Kidney (tissue), 22 donors: ENCODE measurements at places on chromosomes 6 and 20. TPM values are rescaled to one million over a fixed set of nuclear protein-coding genes. Genes with fewer than 3 reads are reported as not detected.

DNA sequence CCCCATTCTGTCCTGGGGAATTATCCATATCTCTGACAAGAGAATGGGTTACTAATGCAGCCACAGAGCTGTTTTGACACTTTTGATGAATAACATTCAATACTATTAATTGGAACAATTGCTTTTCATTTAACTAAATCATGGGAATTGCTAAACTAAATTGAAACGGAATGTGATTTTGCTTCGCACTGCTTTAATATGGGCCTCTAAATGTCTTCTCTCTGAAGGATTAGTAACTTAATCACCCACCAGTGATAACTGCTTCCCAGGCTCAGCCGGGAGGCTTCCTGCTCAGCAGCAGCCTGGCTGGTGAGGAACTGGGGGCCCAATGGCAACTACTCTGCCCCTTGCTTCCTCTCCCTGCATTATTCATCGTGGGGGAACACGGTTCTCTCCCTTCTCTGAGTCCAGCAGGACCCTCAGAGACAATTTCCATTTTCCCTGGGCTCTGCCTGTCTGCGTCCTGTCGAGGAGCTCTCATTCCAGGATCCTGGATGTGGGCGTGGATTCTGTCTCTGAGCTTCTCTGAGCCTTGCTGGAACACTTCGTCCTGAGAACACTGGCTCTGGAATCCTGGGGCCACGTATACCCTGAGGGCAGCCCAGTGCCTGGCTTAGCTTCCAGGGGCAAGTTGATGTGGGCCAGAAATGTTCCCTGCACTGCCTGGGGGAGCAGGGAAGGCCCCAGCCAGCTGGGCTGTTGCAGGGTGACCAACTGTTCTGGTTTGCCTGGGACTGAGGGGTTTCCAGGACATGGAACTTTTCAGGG is 308.9 kb downstream of the DHX35 start:
- H3K4me1 ChIP-seq: peaks cover 6% of the 10 kb centered on the region
- H3K36me3 ChIP-seq: no peaks in the 10 kb centered on the region
- H3K4me3 ChIP-seq: no peak overlapping the region

- H3K4me1 ChIP-seq: no peaks in the 10 kb centered on the region
- H3K27ac ChIP-seq: no peak overlapping the region
- no peaks in the 10 kb centered on the region for H3K36me3 ChIP-seq
- no peaks in the 10 kb centered on the region for H3K27me3 ChIP-seq
- no peak overlapping the region for H3K4me3 ChIP-seq
These were observed 142.1 kb upstream of the MLN start for GRCh38 chr6:33945931-33946330.

GRCh38 chr6:41047745-41048732 is 5.0 kb upstream of the APOBEC2 start:
- H3K36me3 ChIP-seq: no peaks in the 10 kb centered on the region
- H3K27me3 ChIP-seq: no peaks in the 10 kb centered on the region
- DNase-seq: no peak
- H3K27ac ChIP-seq: no peak overlapping the region

GRCh38 chr6:135328136-135328535 is 147.0 kb downstream of the MYB start:
- H3K4me3 ChIP-seq: no peak overlapping the region
- no peaks in the 10 kb centered on the region for H3K27me3 ChIP-seq
- no peak overlapping the region for H3K27ac ChIP-seq
- H3K4me1 ChIP-seq: no peaks in the 10 kb centered on the region
- no peak for DNase-seq
- no peaks in the 10 kb centered on the region for H3K36me3 ChIP-seq

DNA sequence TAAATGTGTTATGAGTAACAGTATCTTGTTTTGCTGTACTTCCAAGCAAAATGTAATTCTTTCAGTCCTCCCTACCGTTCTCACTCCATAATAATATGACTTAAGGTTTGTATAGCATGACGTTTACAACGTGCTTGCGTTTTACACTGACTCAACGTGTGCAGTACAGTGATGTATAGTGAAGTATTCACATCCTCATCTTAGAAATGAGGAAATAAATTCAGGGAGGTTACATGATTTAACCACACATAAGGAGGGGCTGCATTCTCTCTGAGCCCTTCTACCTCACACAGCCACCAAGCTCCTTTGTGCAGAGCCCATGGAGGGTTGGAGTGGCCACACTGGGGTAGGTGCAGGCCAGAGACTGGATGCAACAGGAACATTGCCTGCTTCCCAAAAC is 164.5 kb downstream of the MTHFD1L start:
- no peaks in the 10 kb centered on the region for H3K4me1 ChIP-seq
- H3K4me3 ChIP-seq: no peak overlapping the region
- no peak overlapping the region for H3K27ac ChIP-seq
- H3K36me3 ChIP-seq: no peaks in the 10 kb centered on the region

- H3K4me1 ChIP-seq: no peaks in the 10 kb centered on the region
- peak; percentile 86 for DNase-seq
- H3K27ac ChIP-seq: no peak overlapping the region
- H3K4me3 ChIP-seq: no peak overlapping the region
- no peaks in the 10 kb centered on the region for H3K27me3 ChIP-seq
These were observed 31.8 kb upstream of the PTPN1 start for GRCh38 chr20:50478162-50478990.

GRCh38 chr6:11404081-11404480 is 133.5 kb upstream of the TMEM170B start:
- no peak overlapping the region for H3K4me3 ChIP-seq
- peaks cover 21% of the 10 kb centered on the region for H3K4me1 ChIP-seq
- H3K27me3 ChIP-seq: no peaks in the 10 kb centered on the region
- no peaks in the 10 kb centered on the region for H3K36me3 ChIP-seq
- DNase-seq: no peak
- H3K27ac ChIP-seq: no peak overlapping the region

Gene PDE10A
- polyA plus RNA-seq: 4.8 TPM

DNA sequence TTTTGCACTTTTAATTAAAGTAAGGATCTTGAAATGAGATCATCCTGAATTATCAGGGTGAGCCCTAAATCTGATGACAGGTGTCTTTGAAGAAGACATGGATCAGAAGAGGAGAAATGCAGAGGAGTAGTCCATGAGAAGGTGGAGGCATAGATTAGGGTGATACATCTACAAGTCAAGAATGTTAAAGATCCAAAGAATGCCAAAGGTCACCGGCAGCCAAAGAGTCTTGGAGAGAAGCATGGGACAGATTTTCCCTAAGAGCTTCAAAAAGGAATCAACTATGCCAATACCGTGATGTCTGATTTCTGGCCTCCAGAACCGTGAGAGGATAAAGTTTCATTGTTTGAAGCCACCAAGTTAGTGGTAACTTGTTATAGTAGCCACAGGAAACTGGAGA is 59.0 kb upstream of the THEMIS start:
- no peaks in the 10 kb centered on the region for H3K4me1 ChIP-seq
- no peaks in the 10 kb centered on the region for H3K27me3 ChIP-seq
- H3K36me3 ChIP-seq: no peaks in the 10 kb centered on the region
- H3K27ac ChIP-seq: no peak overlapping the region
- H3K4me3 ChIP-seq: no peak overlapping the region

Gene MYBL2
- polyA plus RNA-seq: not detected

GRCh38 chr6:42901538-42901957 is 14.3 kb upstream of the PTCRA start:
- no peaks in the 10 kb centered on the region for H3K36me3 ChIP-seq
- no peak overlapping the region for H3K27ac ChIP-seq
- no peak overlapping the region for H3K4me3 ChIP-seq
- DNase-seq: peak; percentile 92

- no peak for DNase-seq
- H3K4me1 ChIP-seq: peaks cover 7% of the 10 kb centered on the region
- no peak overlapping the region for H3K4me3 ChIP-seq
- no peaks in the 10 kb centered on the region for H3K36me3 ChIP-seq
These were observed 84.5 kb upstream of the GPR6 start for GRCh38 chr6:109893606-109894005.

DNA sequence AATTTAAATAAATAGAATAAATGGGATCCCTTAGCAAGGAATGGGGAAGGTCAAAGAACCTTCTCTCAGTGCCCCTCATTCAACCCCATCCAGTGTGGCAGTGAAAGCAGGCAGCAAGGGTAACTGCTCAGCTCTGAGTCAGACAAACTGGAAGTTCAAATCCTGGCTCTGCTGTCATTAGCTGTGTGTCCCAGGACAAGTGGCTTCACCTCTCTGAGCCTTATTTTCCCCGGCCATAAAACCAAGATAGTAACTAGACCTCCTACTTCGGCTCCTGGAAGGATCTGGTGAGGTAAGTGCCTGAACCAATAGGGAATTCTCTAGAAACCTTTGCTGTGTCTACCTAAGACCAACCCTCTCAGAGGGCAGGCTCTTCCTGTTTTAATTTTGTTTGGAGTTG is 4.1 kb downstream of the GHRH start:
- no peaks in the 10 kb centered on the region for H3K27me3 ChIP-seq
- no peak overlapping the region for H3K4me3 ChIP-seq
- no peaks in the 10 kb centered on the region for H3K36me3 ChIP-seq
- no peaks in the 10 kb centered on the region for H3K4me1 ChIP-seq

DNA sequence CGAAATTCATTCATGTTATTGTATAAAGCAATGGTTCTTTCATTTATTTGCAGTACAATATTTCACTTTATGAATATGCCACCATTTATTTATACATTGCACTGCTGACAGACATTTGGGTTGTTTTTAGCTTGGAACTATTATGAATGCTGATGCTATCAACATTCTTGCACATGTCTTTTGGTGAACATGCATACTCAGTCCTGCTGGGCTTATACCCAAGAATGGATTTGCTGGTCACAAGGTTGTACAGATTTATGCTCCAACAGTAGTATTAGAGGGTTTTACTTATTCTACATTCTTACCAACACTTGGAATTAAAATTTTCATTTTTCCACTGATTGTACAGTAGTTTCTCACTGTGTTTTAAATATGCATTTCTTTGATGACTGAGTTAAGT is 126.2 kb downstream of the PTPRK start:
- H3K36me3 ChIP-seq: no peaks in the 10 kb centered on the region
- no peak for DNase-seq
- peaks cover 2% of the 10 kb centered on the region for H3K4me1 ChIP-seq
- no peak overlapping the region for H3K4me3 ChIP-seq
- H3K27ac ChIP-seq: no peak overlapping the region

GRCh38 chr6:133743621-133744020 is 145.3 kb upstream of the TCF21 start:
- H3K36me3 ChIP-seq: no peaks in the 10 kb centered on the region
- no peak for DNase-seq
- H3K4me3 ChIP-seq: no peak overlapping the region
- H3K27ac ChIP-seq: no peak overlapping the region
- no peaks in the 10 kb centered on the region for H3K27me3 ChIP-seq
- no peaks in the 10 kb centered on the region for H3K4me1 ChIP-seq

- H3K4me1 ChIP-seq: no peaks in the 10 kb centered on the region
- H3K27me3 ChIP-seq: no peaks in the 10 kb centered on the region
- H3K4me3 ChIP-seq: no peak overlapping the region
- no peak overlapping the region for H3K27ac ChIP-seq
- DNase-seq: no peak
These were observed 45.4 kb downstream of the MKKS start for GRCh38 chr20:10388597-10388996.

GRCh38 chr6:18632670-18633410 is 245.7 kb downstream of the RNF144B start:
- no peaks in the 10 kb centered on the region for H3K27me3 ChIP-seq
- H3K36me3 ChIP-seq: no peaks in the 10 kb centered on the region
- DNase-seq: no peak
- H3K4me3 ChIP-seq: no peak overlapping the region
- no peak overlapping the region for H3K27ac ChIP-seq

Gene EPPIN
- not detected for polyA plus RNA-seq

- no peaks in the 10 kb centered on the region for H3K27me3 ChIP-seq
- no peak overlapping the region for H3K27ac ChIP-seq
- DNase-seq: peak; percentile 60
- H3K4me1 ChIP-seq: no peaks in the 10 kb centered on the region
- no peaks in the 10 kb centered on the region for H3K36me3 ChIP-seq
- H3K4me3 ChIP-seq: no peak overlapping the region
These were observed 303.4 kb downstream of the THBS2 start for GRCh38 chr6:168949981-168950857.

GRCh38 chr6:25946631-25947030 is 16.0 kb upstream of the TRIM38 start:
- no peak overlapping the region for H3K4me3 ChIP-seq
- no peaks in the 10 kb centered on the region for H3K27me3 ChIP-seq
- H3K4me1 ChIP-seq: no peaks in the 10 kb centered on the region

DNA sequence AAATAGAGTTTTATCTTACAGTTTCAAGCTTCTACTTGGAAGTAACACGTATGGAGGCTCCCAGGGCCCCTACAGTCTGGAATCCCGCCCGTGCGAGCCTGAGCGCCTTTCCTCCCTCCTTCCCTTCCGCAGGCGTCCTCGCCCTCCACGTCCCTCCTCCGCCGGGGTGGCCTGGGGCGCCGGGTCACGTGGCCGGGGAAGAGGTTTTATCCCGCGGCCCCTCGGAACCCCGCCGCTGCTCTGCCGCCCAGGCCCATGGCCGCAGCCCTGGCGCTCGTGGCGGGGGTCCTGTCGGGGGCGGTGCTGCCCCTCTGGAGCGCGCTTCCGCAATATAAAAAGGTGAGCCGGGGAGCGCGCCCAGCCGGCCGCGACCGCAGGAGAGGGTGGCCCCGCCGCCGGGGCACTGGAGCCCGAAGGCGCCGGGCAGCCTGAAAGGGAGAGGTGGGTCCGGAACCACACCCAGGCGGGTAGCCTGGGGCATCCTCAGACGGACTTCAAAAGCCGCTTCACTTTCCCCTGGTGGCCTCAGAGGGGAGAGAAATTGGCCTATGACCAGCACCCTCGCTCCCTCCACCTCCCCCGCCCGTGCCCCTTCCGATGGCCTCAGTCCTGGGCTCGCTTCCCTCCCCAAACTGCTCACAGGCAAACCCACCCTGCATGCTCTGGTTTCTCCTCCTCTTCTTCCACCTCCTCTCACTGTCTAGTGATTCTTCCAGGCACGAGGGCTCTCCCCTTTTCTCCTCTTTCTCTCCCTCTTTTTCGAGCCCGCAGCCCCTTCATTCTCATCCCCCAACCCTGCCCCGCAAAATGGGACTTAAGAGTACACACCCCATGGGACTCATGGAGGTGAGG is at the start of gene CLPSL2:
Gene CLPSL2 (plus strand): TSS at position 235 of the 852 bp plus-strand sequence. CDS start 21 bp downstream, at position 256.
- H3K27me3 ChIP-seq: no peaks in the 10 kb centered on the region
- no peaks in the 10 kb centered on the region for H3K36me3 ChIP-seq
- DNase-seq: peak; percentile 78
- H3K27ac ChIP-seq: no peak within 1 kb of the TSS
- H3K4me1 ChIP-seq: no peaks in the 10 kb centered on the region

DNA sequence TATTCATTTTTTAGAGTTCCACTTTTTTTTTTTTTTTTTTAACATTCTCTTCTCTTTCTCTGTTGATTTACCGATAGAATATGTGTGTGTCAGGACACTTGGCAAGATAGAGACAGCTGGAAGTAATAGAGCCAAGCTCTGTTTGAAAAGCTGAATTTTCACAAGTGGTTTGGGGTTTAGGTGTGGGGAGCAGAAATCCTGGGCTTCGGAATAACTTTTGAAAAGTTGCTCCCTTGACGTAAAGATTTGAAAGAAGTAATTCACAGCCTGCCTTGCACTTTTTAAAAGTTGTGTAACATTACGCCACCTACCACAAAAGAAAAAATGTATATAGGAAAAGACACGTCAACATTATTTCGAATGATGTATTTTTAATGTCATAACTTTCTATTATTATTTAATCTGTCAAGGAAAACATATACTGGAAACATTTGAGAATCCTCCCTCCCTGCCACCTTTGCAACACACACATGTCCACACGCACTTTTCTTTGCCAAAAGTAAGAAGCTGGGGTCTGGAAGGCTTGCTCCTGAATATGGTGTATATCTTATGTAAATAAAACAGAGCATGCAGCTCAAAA is 917.9 kb downstream of the KIF16B start:
- no peak overlapping the region for H3K4me3 ChIP-seq
- DNase-seq: no peak
- H3K27ac ChIP-seq: no peak overlapping the region
- H3K27me3 ChIP-seq: no peaks in the 10 kb centered on the region
- H3K36me3 ChIP-seq: no peaks in the 10 kb centered on the region
